Upper lobe of left lung (tissue), 6 donors: ENCODE measurements at places on chromosomes 1 and 21. TPM values are rescaled to one million over a fixed set of nuclear protein-coding genes. Genes with fewer than 3 reads are reported as not detected.

The GJA5 gene
- total RNA-seq, result 59.9 TPM

The SPRR2A gene
- total RNA-seq, result not detected

The LCE1A gene
- not detected for total RNA-seq

The SELL gene
- 3.9 TPM for total RNA-seq

The ETV3L gene
- total RNA-seq, result not detected

The SLFNL1 gene
- 5.3 TPM for total RNA-seq

The NPHS2 gene
- not detected for total RNA-seq

- no peaks in the 10 kb centered on the region for H3K4me1 ChIP-seq
- no peaks in the 10 kb centered on the region for H3K36me3 ChIP-seq
- H3K27me3 ChIP-seq, result no peaks in the 10 kb centered on the region
- H3K27ac ChIP-seq, result no peak overlapping the region
- H3K4me3 ChIP-seq, result no peak overlapping the region
Measured at GRCh38 chr1:215241451-215241850, 158.9 kb downstream of the KCNK2 start.

- no peak overlapping the region for H3K27ac ChIP-seq
- H3K4me1 ChIP-seq, result no peaks in the 10 kb centered on the region
- H3K36me3 ChIP-seq, result no peaks in the 10 kb centered on the region
- no peak overlapping the region for H3K4me3 ChIP-seq
- H3K27me3 ChIP-seq, result no peaks in the 10 kb centered on the region
Measured at GRCh38 chr1:93964777-93965200, 55.6 kb upstream of the GCLM start.

GRCh38 chr1:30378991-30379581 is 344.3 kb downstream of the MATN1 start:
- no peak overlapping the region for H3K4me3 ChIP-seq
- DNase-seq, result no peak
- H3K27me3 ChIP-seq, result no peaks in the 10 kb centered on the region
- no peak overlapping the region for H3K27ac ChIP-seq

DNA sequence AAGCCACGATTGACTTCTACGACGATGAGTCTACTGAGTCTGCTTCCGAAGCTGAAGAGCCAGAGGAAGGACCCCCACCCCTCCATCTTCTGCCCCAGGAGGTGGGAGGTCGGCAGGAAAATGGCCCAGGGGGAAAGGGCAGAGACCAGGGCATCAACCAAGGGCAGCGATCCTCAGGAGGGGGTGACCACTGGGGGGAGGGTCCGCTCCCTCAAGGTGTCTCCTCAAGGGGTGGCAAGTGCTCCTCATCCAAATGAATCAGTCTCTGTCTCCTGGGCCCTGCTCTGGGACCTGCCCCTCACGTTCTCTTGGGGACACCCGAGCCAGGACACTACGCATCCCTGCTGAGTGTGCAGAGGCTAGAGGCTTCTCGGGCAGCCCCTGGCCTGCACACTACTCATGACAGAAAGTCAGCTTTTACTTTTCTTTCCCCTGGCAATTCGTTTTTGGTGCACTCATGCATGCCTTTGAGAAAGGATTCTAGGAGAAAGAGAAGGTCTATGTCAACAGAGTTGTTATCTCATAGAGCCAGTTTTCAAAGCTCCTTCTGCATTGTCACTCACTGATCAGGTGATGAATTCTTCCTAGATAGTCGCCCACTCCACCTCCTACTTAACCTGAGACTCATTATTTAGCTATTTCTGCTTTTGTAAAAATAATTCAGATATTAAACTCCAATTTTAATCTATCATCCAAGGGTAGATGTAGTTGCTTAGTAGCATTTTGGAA is 11.6 kb downstream of the RIPPLY3 start:
- H3K4me1 ChIP-seq, result no peaks in the 10 kb centered on the region
- no peaks in the 10 kb centered on the region for H3K27me3 ChIP-seq
- no peaks in the 10 kb centered on the region for H3K36me3 ChIP-seq
- DNase-seq, result no peak

DNA sequence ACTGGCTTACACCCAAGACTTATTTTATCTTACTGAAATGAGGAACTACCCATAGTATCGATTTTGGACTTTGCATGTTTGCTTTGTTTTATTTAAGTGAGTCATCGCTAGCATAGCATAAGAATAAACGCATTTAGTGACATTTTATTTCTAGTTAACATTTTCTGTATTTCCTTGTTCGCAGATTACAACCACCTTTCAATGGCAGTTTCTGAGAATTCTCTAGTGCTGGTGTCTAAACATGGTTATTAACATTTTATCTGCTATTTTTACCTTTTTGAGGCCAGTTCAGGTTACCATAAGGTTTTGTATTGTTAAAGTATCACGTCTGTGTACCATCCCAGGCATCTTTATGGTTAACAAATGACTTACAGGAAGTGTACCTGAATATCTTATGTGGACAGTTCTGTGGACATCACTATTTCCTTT is 24.5 kb downstream of the EEIG2 start:
- H3K4me3 ChIP-seq, result no peak overlapping the region
- H3K36me3 ChIP-seq, result no peaks in the 10 kb centered on the region
- no peak for DNase-seq

DNA sequence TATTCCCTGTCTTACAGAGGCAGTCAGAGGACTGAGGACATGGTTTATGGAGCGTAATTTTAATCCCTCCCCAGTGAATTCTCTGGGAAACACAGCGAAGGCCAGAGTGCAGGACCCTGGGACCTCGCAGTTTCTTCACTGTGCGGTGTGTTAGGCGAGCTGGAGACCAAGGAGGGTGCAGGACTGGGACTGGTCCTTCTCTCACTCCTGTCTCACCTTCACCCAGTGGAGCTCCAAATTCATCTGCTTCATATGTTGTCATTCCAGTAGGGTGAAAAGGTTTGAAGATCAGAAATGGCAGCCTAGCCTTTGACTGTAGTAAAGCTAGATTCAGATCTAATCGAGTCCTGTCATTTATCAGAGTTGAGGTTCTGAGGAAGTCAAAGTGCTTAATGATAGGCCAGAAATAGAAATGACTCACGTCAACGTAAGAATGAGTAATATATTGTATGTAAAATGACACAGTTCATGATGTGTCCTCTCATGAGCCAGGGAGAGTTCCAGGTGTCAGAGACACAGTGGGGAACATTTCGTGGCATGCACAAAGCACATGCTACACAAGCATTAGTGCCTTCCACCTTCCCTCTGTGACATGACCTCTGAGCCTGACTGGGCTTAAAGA is 647.5 kb downstream of the SMYD3 start:
- H3K4me3 ChIP-seq, result no peak overlapping the region
- peaks cover 6% of the 10 kb centered on the region for H3K4me1 ChIP-seq
- no peak for DNase-seq
- no peak overlapping the region for H3K27ac ChIP-seq

GRCh38 chr1:30110846-30111245 is 612.5 kb downstream of the MATN1 start:
- no peaks in the 10 kb centered on the region for H3K27me3 ChIP-seq
- DNase-seq, result no peak
- H3K4me3 ChIP-seq, result no peak overlapping the region
- H3K36me3 ChIP-seq, result no peaks in the 10 kb centered on the region

- H3K4me3 ChIP-seq, result no peak overlapping the region
- DNase-seq, result no peak
- H3K27ac ChIP-seq, result no peak overlapping the region
- no peaks in the 10 kb centered on the region for H3K36me3 ChIP-seq
- no peaks in the 10 kb centered on the region for H3K27me3 ChIP-seq
- no peaks in the 10 kb centered on the region for H3K4me1 ChIP-seq
Measured at GRCh38 chr1:33805988-33806387, 57.9 kb upstream of the HMGB4 start.

DNA sequence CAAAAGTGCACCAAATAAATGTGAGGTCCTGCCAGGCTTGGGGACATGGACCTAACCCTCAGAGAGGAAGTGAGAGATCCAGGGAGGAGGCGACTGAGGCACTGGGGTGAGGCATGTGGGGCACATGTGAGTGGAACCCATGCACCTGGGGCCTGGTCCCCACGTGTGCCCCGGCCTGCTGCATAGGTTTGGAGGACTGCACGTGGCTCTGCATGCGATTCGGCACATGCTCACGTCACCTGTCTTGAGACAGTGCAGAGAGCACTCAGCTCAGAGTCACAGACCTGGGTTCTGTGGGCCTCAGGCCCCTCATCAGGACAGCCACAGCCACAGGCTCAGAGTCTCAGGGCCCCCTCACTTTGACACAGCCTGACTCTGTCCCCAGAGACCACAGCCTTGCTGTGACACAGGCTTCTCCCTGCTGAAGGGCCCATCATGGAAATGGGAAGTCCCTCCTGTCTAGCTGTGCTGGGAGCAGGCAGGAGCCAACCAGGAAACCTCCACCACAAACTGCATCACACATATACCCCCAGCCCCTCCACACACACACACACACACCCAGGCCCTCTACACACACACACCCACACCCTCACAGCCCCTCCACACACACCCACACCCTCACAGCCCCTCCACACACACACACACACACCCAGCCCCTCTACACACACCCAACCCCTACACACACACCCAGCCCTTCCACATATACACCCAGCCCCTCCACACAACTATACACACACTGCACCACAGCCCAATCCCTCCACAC is 48.2 kb downstream of the SLC9A1 start:
- DNase-seq, result no peak
- H3K4me1 ChIP-seq, result peaks cover 10% of the 10 kb centered on the region
- no peak overlapping the region for H3K27ac ChIP-seq
- H3K4me3 ChIP-seq, result no peak overlapping the region

- H3K4me3 ChIP-seq, result no peak overlapping the region
- H3K36me3 ChIP-seq, result no peaks in the 10 kb centered on the region
- H3K4me1 ChIP-seq, result no peaks in the 10 kb centered on the region
- H3K27me3 ChIP-seq, result no peaks in the 10 kb centered on the region
- no peak for DNase-seq
Measured at GRCh38 chr1:192933744-192934143, 124.9 kb downstream of the RGS2 start.

DNA sequence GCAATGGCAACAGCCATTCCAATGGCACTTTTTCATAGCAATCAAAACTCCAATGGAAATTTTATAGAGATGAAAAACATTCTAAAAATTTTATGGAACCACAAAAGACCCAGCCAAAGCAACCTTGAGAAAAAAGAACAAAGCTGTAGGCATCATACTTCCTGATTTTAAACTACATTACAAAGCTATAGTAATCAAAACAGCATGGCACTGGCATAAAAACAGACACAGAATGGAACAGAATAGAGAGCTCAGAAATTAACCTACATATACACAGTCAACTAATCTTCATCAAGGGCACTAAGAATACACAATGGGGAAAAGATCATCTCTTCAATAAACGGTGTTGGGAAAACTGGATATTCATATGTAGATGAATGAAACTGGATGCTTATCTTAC is 401.5 kb downstream of the NPHP4 start:
- no peak overlapping the region for H3K27ac ChIP-seq
- H3K36me3 ChIP-seq, result no peaks in the 10 kb centered on the region
- H3K4me3 ChIP-seq, result no peak overlapping the region
- no peaks in the 10 kb centered on the region for H3K27me3 ChIP-seq
- H3K4me1 ChIP-seq, result no peaks in the 10 kb centered on the region

GRCh38 chr1:245754463-245754961 is 599.7 kb downstream of the KIF26B start:
- H3K36me3 ChIP-seq, result no peaks in the 10 kb centered on the region
- H3K27ac ChIP-seq, result no peak overlapping the region
- no peaks in the 10 kb centered on the region for H3K4me1 ChIP-seq

- no peak overlapping the region for H3K27ac ChIP-seq
- H3K27me3 ChIP-seq, result no peaks in the 10 kb centered on the region
- no peak for DNase-seq
- H3K4me3 ChIP-seq, result no peak overlapping the region
Measured at GRCh38 chr1:231408528-231409094, 13.5 kb downstream of the EGLN1 start.

- H3K27ac ChIP-seq, result no peak overlapping the region
- no peak overlapping the region for H3K4me3 ChIP-seq
- no peaks in the 10 kb centered on the region for H3K36me3 ChIP-seq
- no peak for DNase-seq
- H3K27me3 ChIP-seq, result no peaks in the 10 kb centered on the region
- H3K4me1 ChIP-seq, result no peaks in the 10 kb centered on the region
Measured at GRCh38 chr1:201419746-201420607, 1.6 kb downstream of the TNNI1 start.

- no peaks in the 10 kb centered on the region for H3K27me3 ChIP-seq
- no peak overlapping the region for H3K27ac ChIP-seq
- peaks cover 6% of the 10 kb centered on the region for H3K4me1 ChIP-seq
- DNase-seq, result no peak
Measured at GRCh38 chr1:178530037-178530402, 17.1 kb downstream of the TEX35 start.

- peaks cover 2% of the 10 kb centered on the region for H3K27me3 ChIP-seq
- peaks cover 2% of the 10 kb centered on the region for H3K4me1 ChIP-seq
- no peak overlapping the region for H3K4me3 ChIP-seq
- H3K36me3 ChIP-seq, result no peaks in the 10 kb centered on the region
Measured at GRCh38 chr1:15764269-15764764, 5.7 kb downstream of the FBLIM1 start.

DNA sequence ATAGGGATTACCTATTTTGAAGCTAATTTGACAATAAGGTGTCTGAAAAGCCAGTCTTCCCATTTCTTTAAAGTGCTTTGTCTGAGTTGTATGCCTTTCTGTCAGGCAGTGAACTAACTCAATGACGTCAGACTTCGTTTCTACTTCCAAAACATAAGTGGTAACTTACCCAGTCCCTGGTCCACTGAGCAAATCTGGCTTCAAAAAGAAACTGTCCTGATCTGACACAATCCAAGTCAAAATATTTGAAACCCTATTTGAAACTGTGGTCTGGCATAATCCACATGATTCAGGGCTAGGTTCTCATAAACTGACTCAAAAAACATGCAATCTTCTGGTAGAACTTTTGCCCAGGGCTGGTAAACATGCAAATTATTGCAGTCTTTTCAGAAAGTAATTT is 34.0 kb downstream of the DIRAS3 start:
- no peak for DNase-seq
- no peaks in the 10 kb centered on the region for H3K4me1 ChIP-seq

GRCh38 chr1:30109853-30110252 is 613.5 kb downstream of the MATN1 start:
- no peaks in the 10 kb centered on the region for H3K27me3 ChIP-seq
- no peak overlapping the region for H3K4me3 ChIP-seq
- no peak overlapping the region for H3K27ac ChIP-seq
- no peaks in the 10 kb centered on the region for H3K36me3 ChIP-seq
- H3K4me1 ChIP-seq, result no peaks in the 10 kb centered on the region
- no peak for DNase-seq

GRCh38 chr1:247638011-247638410 is 32.6 kb downstream of the OR2G3 start:
- no peak overlapping the region for H3K27ac ChIP-seq
- no peak overlapping the region for H3K4me3 ChIP-seq
- H3K4me1 ChIP-seq, result peaks cover 8% of the 10 kb centered on the region
- no peaks in the 10 kb centered on the region for H3K27me3 ChIP-seq
- no peaks in the 10 kb centered on the region for H3K36me3 ChIP-seq
- no peak for DNase-seq
